ENCODE measurements at places on chromosomes 6 and 20.
A peak's percentile ranks its signal among the peaks of the same experiment; 100 is the strongest.

DNA sequence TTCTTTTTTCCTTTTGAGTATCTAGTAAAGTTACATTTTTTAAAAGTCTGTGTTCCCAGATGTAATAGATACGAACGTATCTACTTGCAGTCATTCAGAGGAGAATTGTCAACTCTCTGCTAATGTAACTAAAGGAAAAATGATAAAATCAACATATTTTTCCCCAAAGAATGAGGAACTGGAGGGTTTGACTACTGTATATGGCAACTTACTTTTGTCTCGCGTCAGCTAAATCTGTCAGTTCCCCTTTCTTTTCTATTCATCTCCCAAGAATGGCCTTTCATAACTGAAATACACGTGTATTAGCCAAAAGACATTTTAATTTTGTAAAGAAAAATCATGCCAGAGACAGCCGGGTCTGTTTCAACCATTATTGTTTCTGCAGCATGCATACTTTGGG is 5.4 kb downstream of the EYA2 start:
- DNase-seq, result no peak

DNA sequence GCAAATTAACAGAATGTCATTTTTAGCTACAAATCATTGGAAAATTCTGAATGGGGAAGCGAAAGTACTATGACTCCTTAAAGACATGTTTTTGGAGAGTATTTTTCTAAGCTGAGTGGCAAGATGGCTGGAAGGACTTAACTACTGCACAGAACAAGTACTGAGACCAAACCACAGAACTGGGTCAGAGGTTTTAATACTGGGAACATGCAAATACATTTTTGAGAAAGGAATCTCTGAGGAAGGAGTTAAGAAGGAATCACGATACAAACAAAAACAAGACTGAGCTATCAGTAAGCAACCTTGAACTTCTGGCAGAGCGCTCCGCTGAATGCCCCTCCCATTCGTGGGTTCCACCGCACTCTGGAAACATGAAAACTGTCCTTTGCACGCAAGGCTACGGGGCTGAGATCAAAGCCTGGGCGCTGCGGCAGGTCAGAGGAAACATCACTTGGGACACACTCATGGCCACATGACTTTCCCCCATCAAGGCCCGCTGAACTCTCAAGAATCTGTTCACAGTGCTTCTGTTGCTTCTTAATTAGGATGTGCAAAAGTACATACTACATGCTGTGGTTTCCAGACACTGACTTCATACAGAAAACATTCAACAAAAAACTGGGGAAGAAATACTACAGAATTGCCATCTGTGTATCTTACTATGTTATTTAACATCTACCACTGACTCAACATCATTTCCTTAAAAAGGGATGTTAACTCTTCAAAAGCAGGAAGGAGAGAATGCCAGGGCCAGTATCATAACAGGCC is 27.8 kb downstream of the SLC23A2 start:
- DNase-seq, result peak; percentile 45

- no peak for DNase-seq
Measured at GRCh38 chr20:35547329-35547728, 5.5 kb downstream of the ERGIC3 start.

GRCh38 chr6:6882592-6882991 is 225.2 kb upstream of the RREB1 start:
- DNase-seq, result no peak

DNA sequence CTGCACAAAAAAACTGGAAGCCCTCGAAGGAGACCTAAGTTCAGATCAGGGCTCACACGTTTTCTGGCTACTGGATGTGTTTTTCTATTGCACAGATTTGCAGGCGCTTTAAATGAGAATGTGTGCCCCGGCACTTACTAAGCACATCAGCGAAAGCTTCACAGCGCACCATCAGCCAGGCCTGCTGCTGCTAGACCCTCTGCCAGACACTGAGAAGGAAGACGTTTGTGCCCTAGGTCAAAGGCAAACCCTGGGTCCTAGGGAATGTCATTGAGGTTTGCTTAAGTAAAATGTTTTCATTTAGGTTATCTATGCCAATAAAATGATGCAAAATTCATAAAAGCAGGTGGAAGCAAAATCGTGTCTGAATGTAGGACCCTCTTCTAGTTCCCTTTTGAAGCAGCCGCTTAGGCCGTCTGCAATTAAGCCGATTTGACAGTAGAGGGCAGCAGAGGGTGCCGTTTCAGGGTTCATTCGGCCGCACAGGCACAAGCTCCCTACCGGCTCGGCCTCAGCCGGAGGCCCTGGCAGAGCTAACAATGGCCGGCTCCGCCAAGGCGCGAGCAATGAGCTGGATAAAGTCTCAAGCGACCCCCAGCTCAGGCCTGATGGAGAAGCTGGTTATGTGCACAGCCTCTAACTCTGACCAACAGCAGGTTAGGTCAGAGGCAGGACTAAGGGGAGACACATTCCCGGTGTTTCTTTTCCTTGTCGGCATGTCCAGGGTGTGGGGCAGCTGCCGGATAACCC is 107.2 kb upstream of the FOXA2 start:
- no peak for DNase-seq

- DNase-seq, result no peak
Measured at GRCh38 chr20:42688576-42688975, 501.1 kb downstream of the PTPRT start.

GRCh38 chr6:160929831-160930230 is 61.7 kb upstream of the MAP3K4 start:
- no peak for DNase-seq

DNA sequence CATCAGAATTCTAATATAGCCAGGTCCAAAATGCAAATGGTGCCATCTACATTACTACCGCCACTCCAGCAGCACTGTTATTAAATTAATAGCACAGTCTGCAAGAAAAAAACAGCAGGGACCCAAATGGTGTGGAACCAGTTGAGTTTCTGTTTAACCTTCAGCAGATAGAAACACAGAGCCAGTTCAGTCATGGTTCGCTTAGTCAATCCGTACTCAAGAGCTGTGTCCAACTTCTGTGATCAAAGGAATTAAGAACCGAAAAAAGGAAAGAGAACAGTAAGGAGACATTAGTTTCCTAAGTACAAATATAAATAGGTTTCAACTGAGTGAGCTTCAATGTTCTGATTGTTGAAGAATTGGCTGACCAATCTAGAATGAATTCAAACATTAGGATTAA is 107.7 kb downstream of the TRDN start:
- no peak for DNase-seq

GRCh38 chr6:162671580-162672165 is 55.9 kb downstream of the PRKN start:
- DNase-seq, result no peak

All from BJ (cell line).